ENCODE measurements at places on chromosomes 12 and 14. TPM values are rescaled to one million over a fixed set of nuclear protein-coding genes. Genes with fewer than 3 reads are reported as not detected.

CHMP4A gene
- total RNA-seq = 30.1 TPM

AHNAK2 gene
- 52.0 TPM for total RNA-seq

FAM186B gene
- total RNA-seq = 0.59 TPM

DIP2B gene
- total RNA-seq = 41.9 TPM

AVPR1A gene
- 44.2 TPM for total RNA-seq

SLC17A8 gene
- total RNA-seq = not detected

SPX gene
- total RNA-seq = 1.5 TPM

RFLNA gene
- total RNA-seq = 8.8 TPM

TAS2R13 gene
- total RNA-seq = 6.2 TPM

ISM2 gene
- total RNA-seq = not detected

ZNF891 gene
- 2.8 TPM for total RNA-seq

DNA sequence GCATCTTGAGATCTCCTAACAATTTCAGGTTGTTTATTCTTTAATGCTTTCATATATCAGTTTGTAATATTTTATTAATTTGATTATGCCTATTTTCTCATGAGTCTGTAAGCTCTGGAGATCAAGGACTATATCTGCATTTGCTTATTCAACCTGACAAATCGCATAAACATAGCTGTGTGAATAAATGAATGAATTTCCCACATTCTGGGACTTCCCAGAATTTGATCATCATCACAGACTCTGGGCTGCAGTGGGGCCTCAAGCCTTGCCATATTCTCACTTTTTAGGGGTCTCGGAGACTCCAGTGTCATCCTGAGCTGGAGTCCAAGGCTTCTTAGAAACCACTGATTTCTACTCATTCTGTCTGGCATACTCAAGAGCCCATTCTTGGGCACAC, 180.5 kb downstream of the DAD1 start:
- DNase-seq = no peak

DNA sequence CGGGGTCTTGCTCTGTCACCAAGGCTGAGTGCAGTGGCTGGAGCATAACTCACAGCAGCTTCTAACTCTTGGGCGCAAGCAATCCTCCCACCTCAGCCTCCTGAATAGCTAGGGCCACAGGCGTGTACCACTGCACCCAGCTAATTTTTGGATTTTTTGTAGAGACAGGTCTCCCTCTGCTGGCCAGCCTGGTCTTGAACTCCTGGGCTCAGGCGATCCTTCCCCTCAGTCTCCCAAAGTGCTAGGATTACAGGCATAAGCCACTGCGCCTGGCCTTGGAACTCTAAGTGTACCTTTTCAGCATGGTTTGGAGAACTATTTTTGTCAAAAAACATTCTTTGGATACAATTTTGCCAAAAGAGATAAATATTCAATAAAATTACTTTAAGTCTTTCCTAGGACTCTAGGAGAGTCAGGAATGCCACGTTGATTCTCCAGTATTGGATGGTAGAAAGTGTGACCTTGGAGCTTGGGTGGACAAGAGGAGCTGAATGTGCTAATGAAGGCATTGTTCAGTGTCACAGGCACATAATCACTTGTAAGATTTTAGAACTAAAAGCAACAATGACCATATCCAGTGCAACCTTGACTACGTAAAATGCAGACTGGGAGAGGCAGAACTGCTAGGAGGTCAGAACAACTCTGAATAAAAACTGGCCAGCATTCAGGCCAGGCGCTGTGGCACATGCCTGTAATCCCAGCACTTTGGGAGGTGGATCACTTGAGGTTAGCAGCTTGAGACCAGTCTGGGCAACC, 2.8 kb downstream of the SRSF9 start:
- no peak for DNase-seq

DNA sequence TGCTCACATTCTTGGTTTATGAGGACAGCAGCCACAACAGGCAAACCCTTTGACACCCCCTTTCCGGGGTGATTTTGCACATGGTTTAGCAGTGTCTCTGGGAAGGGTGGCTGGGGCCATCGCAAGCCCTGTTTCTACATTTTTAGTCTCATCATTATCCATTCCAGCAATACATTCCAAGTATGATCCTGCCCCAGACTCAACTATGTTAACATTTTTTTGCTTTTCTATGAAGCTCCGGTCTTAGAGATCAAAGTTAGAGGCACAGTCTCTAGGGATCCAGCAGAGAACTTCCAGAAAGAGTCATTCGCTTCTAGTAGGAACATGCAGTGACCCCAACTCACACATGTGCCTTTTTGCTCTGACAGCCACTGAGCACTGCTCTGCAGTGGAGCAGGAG, 130.9 kb downstream of the TBX5 start:
- no peak for DNase-seq

DNA sequence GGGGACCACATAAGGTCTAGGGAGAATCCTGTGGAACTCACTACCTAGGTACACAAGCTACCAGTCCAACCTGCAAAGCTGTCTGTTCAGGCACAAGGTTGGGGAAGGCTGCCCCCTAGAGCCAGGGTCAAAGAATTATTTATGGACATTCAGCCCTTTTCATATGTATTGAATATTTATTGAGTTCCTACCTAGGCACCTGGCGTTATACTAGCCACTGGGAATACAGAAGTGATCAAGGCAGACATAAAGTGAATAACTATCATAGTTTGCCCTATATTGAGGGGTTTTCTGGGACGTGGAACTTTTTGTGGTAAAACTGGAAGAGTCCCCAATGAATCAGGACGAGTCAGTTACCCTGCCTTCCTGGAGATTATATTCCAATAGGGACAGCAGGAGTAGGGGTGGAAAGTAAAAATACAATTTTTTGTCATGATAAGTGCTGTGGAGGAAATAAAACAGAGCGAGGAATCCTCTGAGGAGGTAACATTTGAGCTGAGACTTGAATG, 5.8 kb upstream of the SLC48A1 start:
- DNase-seq = no peak

GRCh38 chr12:26226629-26227360, 31.4 kb downstream of the SSPN start:
- DNase-seq = no peak

GRCh38 chr14:54166049-54166950, 209.7 kb upstream of the BMP4 start:
- no peak for DNase-seq

GRCh38 chr14:58749066-58749669, 111.4 kb downstream of the DACT1 start:
- DNase-seq = peak; percentile 29

GRCh38 chr12:39804479-39804878, 184.9 kb upstream of the ABCD2 start:
- DNase-seq = no peak

DNA sequence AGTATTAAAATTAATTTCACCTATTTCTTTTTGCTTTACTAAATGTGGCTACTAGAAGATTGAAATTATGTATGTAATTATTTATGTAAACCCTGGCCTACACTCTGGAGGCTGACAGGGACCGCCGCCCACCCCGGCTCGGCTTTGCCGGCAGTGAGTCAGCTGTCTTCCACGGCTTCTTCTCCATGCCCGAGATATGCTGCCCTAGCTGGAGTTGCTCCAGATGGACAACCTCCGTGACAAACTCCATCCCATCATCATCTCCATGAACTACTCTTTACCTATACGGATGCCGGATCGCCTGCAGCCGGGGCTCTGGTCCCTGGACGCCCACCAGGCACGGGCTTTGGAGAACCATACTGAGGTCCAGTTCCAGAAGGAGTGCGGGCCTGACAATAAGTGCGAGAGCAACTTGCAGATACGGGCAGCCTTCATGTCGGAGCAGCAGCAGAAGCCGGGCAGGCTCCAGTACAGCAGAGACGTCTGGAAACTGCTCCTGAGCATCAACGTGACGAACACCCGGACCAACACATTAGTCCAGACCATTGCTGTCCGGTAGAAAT, 86.9 kb upstream of the NID2 start:
- no peak for DNase-seq

DNA sequence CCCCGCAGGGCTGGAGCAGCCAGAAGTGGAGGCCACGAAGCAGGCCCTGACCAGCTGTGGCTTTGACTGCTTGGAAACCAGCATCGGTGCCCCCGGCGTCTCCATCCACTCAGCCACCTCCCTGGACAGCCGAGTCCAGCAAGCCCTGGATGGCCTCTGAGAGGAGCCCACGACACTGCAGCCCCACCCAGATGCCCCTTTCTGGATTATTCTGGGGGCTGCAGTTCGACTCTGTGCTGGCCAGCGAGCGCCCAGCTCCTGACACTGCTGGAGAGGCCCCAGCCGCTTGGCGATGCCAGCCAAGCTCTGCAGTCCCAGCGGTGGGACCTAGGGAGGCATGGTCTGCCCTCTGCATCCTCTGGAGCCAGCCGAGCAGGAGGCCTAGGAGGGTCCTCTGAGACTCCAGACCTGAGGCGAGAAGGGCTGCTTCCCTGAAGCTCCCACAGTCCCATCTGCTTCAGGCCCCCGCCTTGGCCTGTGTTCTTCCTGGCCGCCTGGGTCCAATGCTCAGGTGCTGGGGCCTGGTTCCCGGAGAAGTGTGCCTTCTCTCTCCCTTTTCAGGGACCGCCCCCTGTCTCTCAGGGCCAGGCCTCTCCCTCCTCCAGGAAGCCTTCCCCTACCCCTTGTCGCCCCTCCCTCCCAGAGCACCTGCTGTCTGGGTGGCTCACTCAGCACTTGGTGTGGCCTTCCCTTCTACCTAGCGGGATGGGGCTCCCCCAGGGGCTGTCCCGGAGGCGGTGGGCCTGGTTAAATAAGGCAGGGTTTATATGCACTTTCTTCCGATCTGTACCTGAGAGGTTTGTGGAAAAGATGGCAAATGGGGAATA, 23.0 kb downstream of the MVK start:
- DNase-seq = no peak

- DNase-seq = no peak
Observed at GRCh38 chr14:77151918-77152588, 10.5 kb upstream of the ZDHHC22 start.

DNA sequence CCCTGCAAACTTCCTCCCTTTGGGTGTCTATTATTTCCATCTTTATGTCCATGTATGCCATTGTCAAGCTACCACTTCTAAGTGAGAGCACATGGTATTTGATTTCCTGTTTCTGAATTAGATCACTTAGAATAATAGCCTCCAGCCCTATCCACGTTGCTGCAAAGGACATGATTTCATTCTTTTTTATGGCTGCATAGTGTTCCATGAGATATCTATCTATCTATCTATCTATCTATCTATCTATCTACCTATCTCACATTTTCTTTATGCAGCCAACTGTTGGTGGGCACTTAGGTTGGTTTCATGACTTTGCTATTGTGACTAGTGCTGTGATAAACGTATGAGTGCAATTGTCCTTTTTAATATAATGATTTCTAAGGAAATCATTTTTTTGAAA, 11.2 kb upstream of the MRPL42 start:
- no peak for DNase-seq

- DNase-seq = no peak
Observed at GRCh38 chr14:104247336-104248202, 109.2 kb downstream of the KIF26A start.

DNA sequence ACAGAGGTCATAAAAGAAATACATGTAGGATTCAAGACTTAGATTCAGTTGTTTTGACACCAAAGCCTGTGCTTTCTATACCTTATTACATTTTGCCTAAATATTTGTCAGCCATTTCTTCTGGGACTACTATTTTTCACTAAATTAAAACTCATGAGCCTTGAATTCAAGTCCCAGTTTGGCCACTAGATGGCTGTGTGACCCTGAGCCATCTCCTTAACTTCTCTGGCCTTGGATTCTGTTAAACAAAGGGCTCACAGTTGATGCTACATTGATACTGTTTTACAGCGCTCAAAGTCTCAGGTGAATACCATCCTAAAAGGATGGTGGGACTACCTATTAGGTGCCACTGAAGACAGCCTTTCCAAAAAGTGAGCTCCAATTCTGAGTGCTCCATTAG, 39.6 kb upstream of the CCDC198 start:
- no peak for DNase-seq

DNA sequence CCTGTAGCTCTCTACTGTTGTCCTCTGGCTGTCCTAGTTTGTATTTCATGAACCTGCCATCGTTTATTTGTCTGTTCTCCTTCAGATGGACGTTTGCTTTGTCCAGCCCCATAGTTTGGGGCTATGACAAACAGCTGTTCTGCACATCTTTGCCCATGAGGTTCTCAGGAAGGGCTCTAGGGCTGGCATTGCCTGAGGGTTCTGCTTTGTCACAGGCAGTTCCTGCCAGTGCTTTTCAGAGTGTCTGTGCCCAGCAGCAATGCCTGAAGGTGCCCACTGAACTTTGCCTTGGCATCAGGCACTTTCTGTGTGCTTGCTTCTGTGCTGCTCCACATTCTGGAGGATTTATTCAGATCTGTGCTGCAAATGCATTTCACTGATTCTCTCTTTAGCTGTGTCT, 361.3 kb downstream of the TMEM121 start:
- DNase-seq = no peak

- no peak for DNase-seq
Observed at GRCh38 chr12:79186506-79186905, 321.9 kb downstream of the SYT1 start.

- DNase-seq = no peak
Observed at GRCh38 chr14:99419905-99420304, 60.8 kb downstream of the SETD3 start.

DNA sequence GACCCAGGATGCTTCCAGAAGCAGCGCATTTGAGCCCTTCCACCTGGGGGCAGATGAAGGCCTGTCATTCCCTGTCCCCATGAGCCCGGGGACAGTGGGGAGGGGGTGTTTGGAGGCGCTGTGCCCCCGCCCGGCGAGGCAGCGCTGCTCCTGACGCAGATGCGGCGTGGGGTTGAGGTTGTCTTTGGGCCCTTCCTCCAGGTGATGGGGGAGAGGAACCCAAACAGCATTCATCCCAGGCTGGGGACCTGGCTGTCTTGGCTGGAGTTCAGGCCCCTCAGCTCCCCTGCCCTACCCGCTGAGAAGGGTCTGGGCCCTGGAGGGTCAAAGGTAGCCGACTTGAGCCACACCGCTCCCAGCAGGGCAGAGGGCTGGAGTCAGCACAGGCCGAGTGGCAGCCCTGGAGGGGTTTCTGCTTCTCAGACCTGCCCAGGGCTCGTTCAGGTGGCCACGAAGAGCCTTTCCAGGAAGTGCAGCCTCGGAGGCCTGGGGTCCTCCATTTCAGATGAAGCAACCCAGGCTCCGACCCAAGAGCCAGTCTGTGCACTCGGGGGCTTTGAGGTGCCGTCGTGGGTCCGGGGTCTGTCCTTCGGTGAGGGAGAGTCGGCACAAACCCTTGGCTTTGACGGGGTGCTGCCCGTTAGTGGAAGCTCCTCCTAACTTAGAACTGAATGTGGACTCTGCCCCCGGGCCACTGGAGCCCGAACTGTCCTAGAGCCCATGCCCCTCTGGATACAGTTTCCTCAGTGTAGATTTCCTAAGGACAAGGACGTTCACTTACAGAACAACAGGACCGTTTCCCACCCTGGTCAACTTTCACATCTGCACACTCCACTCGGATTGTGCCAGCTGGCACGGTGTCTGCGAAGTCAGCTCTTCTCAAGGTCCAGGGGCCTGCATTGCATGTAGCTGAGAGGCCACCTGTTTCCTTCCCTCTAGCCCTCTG, 16.1 kb downstream of the ACADS start:
- peak; percentile 9 for DNase-seq

- no peak for DNase-seq
Observed at GRCh38 chr12:116697305-116697704, 40.6 kb downstream of the SPRING1 start.

DNA sequence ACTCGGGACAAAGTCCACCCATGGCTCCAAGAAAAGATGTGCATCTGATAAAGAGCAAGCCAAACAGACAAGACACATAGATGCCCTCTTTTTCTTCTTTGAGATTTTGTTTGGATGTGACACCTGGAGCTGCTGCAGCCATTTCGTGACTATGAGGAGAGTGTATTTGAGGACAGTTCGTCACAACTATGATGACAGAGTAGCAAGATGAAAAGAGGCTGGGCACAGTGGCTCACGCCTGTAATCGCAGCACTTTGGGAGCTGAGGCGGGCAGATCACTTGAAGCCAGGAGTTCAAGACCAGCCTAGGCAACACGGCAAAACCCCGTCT, 21.5 kb downstream of the LGMN start:
- DNase-seq = no peak

GRCh38 chr14:33992274-33993007, 41.6 kb upstream of the EGLN3 start:
- DNase-seq = no peak

Measured in skin of body (tissue), 3 donors.